NCI-H1694 (cell line): ENCODE measurements at places on chromosomes 13 and 19.

DNA sequence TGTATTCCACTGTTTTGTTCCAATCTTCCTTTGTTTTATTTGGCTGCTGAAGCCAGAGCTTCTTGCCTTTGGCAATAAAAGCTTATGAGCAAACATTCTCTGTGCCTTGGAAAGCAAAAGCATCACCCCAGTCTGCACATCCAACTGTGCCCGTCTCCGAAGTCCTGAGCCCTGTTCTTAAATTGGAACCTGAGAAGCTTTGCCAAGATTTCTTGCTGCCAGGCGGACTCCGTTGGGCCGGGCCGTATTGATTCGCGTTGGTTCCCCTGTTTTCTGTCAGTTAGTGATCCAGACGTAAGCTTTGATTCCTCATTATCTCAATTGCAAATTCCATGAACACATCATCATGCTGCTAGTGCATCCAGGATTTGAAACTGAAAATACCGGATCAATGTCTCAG lies 793.0 kb downstream of the OLFM4 start:
- DNase-seq, result no peak

DNA sequence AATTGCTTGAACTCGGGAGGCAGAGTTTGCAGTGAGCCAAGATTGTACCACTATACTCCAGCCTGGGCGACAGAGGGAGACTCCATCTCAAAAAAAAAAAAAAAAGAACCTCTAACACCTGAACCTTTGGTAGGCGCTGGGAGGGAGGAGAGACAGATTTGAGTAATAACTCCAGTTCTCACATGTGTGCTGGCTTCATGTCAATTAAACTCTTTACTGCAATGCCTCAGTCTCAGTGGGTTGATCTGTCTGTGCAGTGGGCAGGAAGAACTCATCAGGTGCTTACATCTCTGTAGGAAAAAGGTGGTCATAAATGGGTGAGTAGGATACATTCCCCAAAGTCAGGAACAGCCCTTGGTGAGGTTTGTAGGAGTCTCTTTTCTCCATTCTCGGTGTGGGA lies 85.1 kb upstream of the ABCC4 start:
- no peak for DNase-seq

GRCh38 chr19:31863122-31863521 lies 482.3 kb upstream of the ZNF507 start:
- DNase-seq, result no peak

GRCh38 chr13:87884884-87885283 lies 213.7 kb downstream of the SLITRK5 start:
- peak; percentile 22 for DNase-seq

DNA sequence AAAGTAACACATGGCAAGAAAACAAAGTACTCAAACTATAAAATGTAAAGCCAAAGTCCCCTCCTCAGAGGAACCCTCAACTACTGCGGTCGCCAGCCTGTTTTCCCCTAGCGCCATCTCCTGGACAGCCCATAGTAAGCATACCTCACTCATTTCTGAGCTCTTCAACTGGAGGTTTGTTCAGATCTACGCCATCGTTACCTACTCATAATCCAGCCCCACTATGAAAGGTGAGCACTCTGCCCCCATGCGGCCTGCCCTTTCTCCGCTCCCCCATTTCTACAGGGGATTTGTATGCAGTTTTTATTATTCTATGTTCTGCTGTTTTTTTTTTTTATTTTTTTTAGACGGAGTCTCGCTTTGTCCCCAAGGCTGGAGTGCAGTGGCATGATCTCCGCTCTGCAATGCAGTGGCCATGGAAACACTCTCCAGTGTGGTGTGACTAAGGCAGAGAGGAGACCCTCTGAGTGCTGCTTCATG lies 26.2 kb downstream of the OPA3 start:
- peak; percentile 59 for DNase-seq

- no peak for DNase-seq
Observed at GRCh38 chr19:32773126-32773525, 53.6 kb downstream of the TDRD12 start.

- no peak for DNase-seq
Observed at GRCh38 chr13:66714795-66715194, 515.3 kb downstream of the PCDH9 start.

- DNase-seq, result no peak
Observed at GRCh38 chr13:91313103-91313502, 34.4 kb upstream of the MIR17HG start.

DNA sequence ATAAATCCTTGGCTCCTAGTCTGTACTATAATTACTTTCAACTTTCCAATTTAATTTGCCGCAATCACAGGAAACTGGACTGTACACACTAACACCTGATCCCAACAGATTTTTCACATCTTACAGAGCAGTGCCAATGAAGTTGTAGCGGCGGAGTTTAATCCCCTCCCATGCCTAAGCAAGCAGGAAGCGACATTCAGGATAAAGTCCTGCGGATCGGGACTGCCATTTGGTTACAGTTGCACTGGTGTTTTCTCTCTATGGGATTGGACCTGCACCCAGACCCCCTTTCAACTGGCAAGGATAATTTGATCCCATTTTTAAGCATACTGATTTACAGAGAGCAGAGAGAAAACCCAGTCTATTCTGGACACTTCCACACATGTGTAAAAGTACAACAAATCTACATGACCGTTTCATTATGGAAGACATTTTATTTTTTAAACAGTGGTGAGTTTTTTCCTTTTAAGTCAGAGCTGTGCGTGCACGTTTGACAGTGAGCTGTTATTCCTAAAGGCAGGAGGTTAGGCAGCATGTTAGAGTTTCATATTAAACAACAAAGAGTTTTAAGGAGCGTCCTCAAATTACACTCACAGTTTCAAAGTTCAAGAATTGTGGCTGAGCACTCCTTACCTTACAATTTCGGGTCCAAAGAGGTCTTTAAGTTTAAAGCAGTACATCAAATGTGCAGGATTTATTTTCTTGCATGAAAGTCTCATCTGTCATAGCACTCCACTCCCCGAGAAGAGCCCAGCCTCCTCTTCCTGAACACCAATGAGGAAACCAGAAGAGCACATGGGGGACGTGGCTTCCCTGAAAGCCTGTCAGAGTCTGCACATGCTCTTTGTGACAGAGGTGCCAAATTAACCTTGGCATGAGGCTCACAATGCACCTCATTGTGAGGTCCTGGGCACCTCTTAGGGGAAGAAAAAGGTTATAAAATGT lies 141.6 kb upstream of the RFC3 start:
- no peak for DNase-seq

GRCh38 chr19:16197622-16198369 lies at the start of gene AP1M1:
Gene AP1M1, plus strand, starts transcription at chr19:16197911. Its CDS starts 116 bp downstream, at chr19:16198027.
- DNase-seq, result peak; percentile 94

GRCh38 chr13:94175076-94175475 lies 304.4 kb downstream of the DCT start:
- no peak for DNase-seq

GRCh38 chr19:45879971-45880370 lies 6.0 kb downstream of the IRF2BP1 start:
- DNase-seq, result no peak

- DNase-seq, result no peak
Observed at GRCh38 chr13:21117104-21117809, 55.9 kb upstream of the LATS2 start.

DNA sequence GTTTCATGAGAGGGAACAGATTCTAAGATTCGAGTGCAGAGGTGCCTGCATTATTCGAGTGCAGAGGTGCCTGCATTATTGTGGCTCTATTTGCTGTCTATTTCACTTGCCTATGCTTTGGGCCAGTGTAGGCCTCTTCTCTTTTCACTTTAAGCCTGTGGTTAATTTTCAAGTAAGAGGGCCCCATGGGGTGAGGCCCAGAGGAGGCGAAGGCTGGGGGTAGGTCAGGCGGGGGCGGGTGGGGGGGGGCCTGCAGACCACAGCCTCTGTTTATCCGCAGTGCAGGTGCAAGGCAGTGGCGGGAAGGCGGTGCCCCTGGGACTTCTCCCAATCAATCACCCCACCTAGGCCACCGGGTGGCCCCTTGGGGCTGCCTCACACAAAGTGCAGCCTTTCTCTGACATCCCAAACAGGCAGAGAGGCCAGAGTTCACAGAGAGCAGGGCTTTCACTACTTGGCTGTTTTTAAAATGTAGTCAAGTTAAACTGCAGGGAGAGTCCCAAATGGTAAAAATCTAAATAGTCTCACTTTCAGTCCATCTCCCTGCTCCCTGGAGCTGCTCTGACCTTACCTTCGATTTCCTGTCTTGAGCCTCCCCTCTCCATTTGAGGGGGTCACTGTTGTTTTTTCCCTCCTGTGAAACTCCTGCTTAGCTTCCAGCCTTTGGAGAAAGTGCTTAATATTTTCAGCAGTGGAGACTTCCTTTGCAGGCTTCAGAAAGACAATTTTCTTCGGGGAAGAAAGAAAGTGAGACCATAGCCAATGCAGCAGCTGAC lies 249.0 kb downstream of the DLEU7 start:
- DNase-seq, result no peak

DNA sequence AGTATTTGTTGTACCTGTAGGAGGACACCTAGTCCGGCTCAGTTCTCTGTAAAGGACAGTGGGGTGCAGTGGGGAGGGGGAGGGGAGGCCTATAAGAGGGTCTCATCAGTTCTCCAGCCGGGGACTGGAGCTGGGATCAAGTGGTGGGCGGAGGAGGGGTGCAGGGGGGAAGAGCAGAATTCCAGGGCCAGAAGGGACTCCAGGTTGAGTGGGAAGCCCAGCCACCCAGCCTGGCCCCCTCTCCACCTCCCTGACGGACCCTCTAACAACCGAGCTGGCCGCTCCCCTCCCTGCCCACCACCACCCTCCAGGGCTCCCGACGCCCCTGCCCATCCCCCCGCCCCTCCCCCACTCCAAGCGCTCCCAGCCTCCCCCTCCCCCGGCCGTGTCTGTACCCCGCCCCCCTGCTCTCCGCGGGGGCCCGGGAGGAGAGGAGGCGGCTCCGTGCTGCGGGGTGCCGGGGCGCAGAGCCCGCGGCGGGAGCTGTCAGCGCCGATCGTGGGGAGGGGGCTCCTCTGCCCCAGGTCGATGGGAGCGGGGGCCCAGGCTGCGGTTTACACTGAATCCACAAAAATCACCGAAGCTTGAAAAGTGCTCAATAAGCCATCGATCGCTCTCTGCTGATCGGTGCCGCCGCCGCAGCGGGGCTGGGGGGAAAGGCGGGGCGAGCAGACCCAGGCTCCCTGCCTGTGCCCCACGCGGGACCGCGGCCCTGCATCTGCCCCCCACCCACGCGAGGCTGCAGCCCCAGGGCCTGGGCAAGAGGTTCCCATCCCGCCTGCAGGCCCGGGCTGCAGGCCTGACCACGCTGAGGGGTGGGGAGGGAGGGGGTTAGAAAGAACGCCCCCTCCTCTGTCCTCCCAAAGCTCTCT lies 34.6 kb upstream of the ONECUT3 start:
- no peak for DNase-seq

- DNase-seq, result no peak
Observed at GRCh38 chr19:42032431-42032830, 37.6 kb downstream of the GRIK5 start.

- no peak for DNase-seq
Observed at GRCh38 chr19:50371914-50372475, 4.3 kb upstream of the NR1H2 start.
